Forelimb muscle (tissue), 1 donor: ENCODE measurements at places on chromosomes 2 and 18.

GRCh38 chr2:105912081-105912480 is 167.4 kb downstream of the NCK2 start:
- DNase-seq = no peak

GRCh38 chr18:70256994-70257393 is 31.9 kb upstream of the SOCS6 start:
- no peak for DNase-seq

- no peak for DNase-seq
Observed at GRCh38 chr2:237549216-237549615, 17.2 kb upstream of the PRLH start.

DNA sequence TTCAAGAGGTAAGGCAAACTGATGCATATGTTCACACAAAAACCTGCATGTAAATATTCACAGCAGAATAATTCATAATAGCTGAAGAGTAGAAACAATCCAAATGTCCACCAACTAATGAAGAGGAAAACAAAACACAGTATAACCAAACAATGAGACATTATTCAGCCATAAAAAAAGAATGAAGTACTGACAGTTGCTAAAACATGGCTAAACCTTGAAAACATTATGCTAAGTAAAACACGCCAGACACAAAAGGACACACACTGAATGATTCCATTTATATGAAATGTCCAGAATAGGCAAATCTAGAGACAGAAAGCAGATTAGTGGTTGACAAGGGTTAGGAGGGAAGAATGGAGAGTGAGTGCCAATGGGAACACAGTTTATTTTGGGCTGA is 86.9 kb downstream of the SESTD1 start:
- no peak for DNase-seq

- DNase-seq = no peak
Observed at GRCh38 chr2:86420913-86421312, 20.3 kb upstream of the KDM3A start.
